COR-L47 (cell line): ENCODE measurements at places on chromosomes 1 and 21.

GRCh38 chr1:54127594-54128300, 25.1 kb downstream of the CDCP2 start:
- no peak for DNase-seq

GRCh38 chr21:29829564-29830275, 110.1 kb downstream of the GRIK1 start:
- no peak for DNase-seq

- DNase-seq: no peak
These were observed 991 bp downstream of the PYGO2 start for GRCh38 chr1:154960446-154961136.

- DNase-seq: no peak
These were observed 433.0 kb downstream of the PTPRU start for GRCh38 chr1:29669158-29669871.

- no peak for DNase-seq
These were observed 11.3 kb upstream of the LRRC8D start for GRCh38 chr1:89809556-89809955.

GRCh38 chr1:205324781-205325180, 3.2 kb upstream of the NUAK2 start:
- DNase-seq: no peak

DNA sequence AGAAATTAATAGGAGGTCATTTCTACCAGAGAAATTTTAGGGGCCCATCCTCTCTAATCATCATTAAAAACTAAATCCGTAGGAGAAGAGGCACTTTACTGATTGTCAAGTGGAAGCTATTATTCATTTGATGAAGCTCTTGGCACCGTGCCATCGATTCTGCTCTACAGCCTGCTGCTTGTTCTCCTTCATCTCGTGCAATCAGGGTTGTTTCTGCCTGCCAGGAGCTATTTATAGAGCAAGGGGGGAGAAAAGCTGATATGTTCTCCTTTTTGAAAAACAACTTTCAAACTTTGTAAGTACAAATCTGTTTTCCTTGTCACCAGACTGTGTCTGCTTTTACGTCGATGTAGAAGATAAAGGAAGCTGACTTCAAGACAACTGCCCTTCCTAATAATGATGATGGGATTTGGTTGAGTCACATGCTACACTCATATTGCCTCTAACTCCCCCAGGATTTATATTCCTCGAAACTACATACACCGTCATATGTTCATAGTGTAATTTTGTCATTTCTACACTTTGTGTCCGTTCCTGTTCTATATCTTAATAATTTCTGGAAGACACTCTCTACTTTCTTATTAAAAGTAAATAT, 169.6 kb upstream of the LHX8 start:
- peak; percentile 96 for DNase-seq

- DNase-seq: no peak
These were observed 539 bp downstream of the ANP32E start for GRCh38 chr1:150235294-150235851.

GRCh38 chr1:8822373-8823294, 5.2 kb upstream of the RERE start:
- DNase-seq: peak; percentile 89

DNA sequence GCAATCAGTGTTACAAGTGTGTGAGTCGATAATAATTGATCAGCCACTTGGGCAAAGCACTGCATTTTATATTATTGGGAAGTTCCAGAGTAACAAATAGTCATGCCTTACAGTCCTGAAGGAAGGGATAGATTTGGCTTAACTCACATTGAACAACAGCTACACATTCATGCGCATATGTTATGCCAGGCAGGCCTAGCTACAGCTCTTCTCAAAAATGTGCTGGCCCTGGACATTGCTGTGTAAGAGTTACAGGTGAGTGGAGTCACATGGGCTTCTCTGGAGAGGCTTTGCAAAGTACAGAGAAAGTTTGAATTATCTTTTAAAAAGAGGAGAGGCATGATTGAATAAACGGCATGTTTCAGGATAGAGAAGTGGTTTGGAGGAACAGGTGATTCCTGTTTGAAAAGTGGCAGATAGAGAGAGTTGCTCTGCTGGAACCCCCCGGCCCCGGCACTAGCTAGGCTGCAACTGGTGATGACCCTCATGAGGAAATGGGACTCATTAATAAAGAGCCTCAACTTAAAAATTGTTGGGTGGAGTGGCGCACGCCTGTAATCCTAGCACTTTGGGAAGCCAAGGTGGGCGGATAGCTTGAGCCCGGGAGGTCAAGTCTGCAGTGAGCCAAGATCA, 200.6 kb downstream of the CRB1 start:
- no peak for DNase-seq

DNA sequence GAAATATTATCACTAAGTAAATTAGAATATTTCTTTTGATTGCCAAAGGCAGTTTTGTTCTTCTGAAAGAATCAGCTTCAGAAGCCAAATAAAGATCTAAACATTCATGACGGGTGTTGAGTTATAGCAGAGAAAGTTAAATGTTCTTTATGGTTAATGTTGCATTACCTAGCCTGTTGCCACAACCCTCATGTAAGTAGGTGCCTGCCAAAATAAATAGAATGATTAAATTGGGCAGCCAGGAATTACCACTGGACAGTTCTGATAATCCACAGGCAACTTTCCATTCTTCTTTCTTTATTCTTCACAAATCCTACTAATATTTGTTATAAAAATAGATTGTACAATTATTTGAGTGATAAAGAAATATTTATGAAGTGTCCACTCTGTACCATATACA, 217.9 kb upstream of the NRIP1 start:
- DNase-seq: no peak

GRCh38 chr1:30906631-30907441, 1.7 kb downstream of the SDC3 start:
- DNase-seq: no peak

DNA sequence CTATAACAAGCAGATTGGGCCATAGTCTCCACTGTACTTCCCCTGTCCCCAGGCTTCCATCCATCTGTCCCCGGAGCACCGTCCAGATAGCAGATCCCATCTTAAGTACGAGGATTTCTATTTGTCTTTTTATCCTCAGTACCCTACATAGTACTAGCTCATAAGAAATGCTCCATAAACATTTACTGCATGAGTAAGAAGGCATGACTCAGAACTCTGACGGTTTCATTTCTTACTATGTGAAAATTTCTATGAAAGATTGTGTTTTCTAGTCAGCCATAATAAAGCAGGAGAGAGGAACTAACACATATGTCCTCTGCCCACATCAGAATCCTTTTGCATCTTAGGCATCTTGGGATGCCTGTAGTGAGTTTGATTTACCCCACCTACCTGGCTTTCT, 49.5 kb downstream of the CHD1L start:
- DNase-seq: no peak

DNA sequence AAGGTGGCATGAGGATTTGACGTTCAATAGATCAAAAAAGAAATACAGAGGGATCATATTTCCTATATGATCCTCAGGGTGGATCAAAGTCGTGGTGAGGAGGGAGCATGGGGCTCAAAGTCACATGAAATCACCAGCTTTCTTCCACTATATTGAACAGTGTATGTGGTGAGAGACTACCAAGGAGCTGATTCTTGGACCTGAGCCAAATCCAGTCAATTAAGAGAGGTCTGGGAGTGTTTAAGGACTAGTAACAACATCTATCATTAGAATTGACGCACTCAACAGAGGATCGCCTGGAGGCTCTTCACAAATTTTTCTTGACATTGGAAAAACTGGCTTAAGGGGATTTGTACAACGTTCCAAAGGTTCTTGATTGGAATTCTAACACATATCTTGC, 267.7 kb upstream of the PROX1 start:
- peak; percentile 62 for DNase-seq

GRCh38 chr1:85135392-85135798, 65.4 kb downstream of the SYDE2 start:
- DNase-seq: no peak
